HS-27A (cell line): ENCODE measurements at places on chromosomes 16 and 17.

GRCh38 chr16:86075488-86075785 lies 176.5 kb downstream of the IRF8 start:
- no peak for DNase-seq

DNA sequence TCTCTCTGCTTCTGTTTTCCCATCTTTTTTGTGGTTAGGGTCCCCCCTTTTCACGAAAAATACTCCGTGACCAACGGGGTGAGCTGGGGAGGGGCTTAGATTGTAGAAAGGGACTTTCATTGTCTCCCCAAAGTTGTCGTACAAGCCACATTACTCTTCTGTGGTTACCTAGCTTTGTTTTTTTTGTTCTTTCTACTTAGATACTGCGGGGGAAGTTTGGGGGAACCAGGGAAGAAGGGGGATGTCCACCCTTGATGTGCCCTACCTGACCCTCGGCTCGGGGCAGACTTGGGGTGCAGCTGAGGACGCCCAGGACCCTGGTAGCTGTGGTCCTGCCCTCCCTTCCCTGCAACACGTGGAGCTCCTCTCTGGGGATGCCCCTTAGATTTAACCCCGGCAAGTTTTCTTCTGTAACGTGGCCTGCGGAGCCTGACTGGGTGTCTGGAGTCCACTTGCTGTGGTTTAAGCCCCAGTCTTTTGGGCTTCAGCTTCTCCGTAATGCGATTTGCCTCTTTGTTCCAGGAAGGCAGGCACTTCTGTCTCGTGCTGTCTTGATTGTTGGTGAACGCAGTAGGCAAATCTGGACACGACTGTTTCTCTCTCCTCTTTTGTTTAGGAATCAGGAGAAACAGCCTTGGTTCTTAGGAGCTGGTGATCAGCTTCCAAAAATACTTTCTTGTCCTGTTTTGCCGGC lies 892 bp downstream of the ABCC1 start:
- DNase-seq: no peak

GRCh38 chr17:81976332-81977210 lies 858 bp upstream of the ASPSCR1 start:
- DNase-seq: no peak

DNA sequence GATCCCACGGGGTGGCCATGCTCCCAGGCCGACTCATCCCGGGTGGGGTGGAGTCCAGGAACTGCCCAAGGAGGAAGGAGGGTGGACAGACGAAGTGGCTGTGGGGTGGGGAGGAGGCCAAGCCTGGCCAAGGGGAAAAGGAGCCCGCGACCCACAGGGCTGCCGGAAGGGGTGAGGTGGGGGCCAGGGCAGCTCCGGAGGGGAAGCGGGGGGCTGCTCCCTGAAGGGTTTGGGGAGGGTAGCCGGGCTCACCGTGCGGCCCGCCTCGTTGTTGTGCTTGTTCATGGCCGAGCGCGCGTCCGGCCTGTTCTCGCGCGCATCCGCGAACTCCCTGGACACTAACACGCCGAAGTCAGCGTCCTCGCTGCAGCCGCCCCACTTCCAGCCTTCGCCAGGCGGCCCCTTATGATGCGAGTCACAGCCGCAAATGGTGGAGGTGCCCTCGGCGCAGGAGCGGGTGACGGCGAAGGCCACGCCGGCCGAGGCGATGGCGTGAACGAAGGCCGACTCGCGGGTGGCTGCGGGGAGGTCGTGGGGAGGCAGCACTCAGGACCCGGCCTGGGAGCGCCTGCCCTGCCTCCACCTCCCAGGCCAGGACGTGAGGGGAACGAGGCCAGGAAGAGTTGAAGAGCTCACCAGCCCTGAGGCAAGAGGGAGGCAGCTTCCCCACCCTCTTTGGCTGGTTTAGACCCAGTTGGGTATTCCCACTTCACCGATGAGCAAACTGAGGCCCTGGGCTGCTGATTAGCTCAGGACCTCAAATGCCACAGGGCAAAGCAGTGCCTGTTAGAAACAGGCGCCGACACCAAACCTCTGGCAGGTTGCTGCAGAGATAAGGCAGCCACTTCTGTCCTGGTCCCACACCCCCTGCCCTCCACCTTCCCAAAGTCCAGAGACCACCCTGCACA lies 48.7 kb downstream of the WNT3 start:
- DNase-seq: no peak

GRCh38 chr17:1077986-1078711 lies 81.2 kb downstream of the TIMM22 start:
- DNase-seq: no peak

- no peak for DNase-seq
These were observed 560 bp upstream of the FAM20A start for GRCh38 chr17:68601565-68602288.

GRCh38 chr17:64698725-64699124 lies 36.6 kb upstream of the SMURF2 start:
- no peak for DNase-seq

- DNase-seq: no peak
These were observed 124.0 kb upstream of the HLF start for GRCh38 chr17:55140809-55141208.

GRCh38 chr16:3879258-3879886 lies 1.1 kb downstream of the CREBBP start:
- DNase-seq: no peak

GRCh38 chr16:54631782-54632181 lies 298.9 kb upstream of the IRX5 start:
- DNase-seq: no peak

DNA sequence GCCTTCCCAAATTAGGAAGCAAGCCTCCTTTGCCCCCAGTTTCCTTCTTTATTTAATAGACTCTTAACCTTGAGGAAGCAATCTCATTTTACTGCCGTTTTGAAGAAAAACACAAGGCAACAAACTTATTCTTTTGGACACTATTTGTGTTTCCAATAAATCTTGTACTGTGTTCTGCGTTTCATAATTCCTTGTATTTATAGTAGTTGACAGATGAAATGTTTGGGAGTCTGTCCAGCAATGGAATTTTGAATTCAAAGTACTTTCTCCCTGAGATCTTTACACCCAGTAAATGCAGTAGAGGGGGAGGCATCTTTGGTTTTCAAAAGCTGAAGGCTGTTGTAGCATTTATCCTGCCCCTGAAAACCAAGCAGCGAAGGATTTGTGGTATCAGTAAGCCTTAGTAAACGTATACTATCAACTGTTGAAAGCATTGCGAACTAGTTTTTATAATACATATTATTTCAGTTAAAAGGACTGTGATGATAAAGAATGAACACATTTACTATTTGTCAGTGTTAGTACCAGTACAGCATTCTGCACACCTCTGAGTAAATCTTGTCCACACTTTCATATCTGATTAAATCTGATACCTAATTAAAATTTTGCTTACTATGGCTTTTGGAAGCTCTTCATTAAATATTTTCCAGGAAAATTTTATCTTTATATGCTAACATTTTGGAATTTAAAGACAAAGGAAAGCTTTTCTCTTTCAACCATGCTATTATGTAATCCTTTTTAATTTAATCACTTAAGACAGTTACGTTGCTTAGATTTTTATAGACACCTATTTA lies 83.1 kb downstream of the TNRC6C start:
- no peak for DNase-seq

GRCh38 chr16:81544700-81545271 lies 100.2 kb downstream of the CMIP start:
- no peak for DNase-seq

- DNase-seq: no peak
These were observed 54.9 kb downstream of the SREBF1 start for GRCh38 chr17:17781591-17782496.

GRCh38 chr17:32658470-32659418 lies 172.0 kb downstream of the CDK5R1 start:
- DNase-seq: no peak

DNA sequence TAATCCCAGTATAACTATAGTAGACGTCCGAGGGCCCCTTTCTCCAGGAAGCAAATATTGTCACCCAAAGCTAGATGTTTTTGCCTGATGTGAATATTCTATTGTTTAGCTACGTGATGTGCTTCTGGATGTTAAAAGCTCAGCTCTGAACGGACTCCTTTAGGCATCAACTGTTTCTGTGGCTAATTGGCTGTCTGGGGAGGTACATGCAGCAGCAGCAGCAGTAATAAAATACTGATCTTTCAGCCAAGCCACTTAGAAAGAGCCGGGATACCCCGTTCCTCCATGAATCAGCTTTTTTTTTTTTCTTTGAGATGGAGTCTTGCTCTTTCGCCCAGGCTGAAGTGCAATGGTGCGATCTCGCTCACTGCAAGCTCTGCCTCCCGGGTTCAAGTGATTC lies 43.0 kb downstream of the TRARG1 start:
- no peak for DNase-seq
